Activated T-helper 1 cell treated with anti-CD3 and anti-CD28 coated beads, Interleukin-12 subunit alpha, Interleukin-12 subunit beta, Interleukin-2, Interleukin-4 antibody, amounts not matched to agents 30 ng/mL and 10 ng/mL and 1 ng/mL, durations not matched to agents 14 hours and 24 hours and 36 hours (primary cell): ENCODE measurements at places on chromosomes 6 and 20.

GRCh38 chr6:148436466-148436865, 93.8 kb downstream of the SASH1 start:
- DNase-seq: no peak

DNA sequence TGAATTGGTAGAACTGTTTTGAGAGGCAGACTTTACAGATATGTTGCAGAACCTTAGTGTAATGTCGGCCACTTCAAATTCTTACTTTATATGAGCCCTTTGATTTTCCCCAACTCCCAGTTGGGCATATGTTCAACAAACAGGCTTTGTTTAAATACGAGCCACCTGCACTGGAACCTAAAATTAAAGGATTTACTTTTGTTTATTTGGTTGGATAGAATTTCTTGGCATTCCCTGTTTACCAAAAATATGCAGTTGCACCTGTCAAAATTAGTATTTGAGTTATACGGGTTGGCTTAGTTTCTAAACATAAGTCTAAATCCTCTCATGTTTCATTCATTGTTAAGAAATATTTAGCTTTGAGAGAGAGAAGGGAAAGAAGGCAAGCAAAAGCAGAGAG, 2.4 kb upstream of the GLYATL3 start:
- no peak for DNase-seq

DNA sequence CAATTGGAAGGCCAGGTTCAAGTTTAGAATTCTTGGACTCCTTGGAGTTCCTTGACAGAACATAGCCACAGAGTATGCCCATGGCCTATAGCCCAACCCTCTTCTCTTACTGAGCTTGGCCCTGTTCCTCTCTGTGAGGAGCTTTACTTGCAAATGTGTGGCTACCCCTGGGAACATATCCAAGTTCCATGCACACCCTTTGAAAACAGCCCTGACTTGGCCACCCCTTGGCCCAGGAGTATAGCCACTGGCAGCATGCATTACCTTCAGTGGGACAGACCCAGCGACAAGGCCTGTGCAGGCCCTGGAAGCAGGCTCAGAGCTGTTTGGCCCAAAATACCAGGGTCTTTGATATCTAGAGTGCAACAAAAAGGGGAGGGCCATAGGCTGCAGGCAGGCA, 19.5 kb upstream of the MAS1 start:
- no peak for DNase-seq

- no peak for DNase-seq
Observed at GRCh38 chr20:45500022-45500421, 15.4 kb downstream of the SPINT3 start.

GRCh38 chr6:141056945-141057625, 1075.6 kb upstream of the GJE1 start:
- DNase-seq: no peak

- DNase-seq: peak; percentile 44
Observed at GRCh38 chr20:62929051-62929538, 2.8 kb upstream of the DIDO1 start.

- no peak for DNase-seq
Observed at GRCh38 chr20:63672666-63673065, 14.6 kb downstream of the RTEL1 start.

DNA sequence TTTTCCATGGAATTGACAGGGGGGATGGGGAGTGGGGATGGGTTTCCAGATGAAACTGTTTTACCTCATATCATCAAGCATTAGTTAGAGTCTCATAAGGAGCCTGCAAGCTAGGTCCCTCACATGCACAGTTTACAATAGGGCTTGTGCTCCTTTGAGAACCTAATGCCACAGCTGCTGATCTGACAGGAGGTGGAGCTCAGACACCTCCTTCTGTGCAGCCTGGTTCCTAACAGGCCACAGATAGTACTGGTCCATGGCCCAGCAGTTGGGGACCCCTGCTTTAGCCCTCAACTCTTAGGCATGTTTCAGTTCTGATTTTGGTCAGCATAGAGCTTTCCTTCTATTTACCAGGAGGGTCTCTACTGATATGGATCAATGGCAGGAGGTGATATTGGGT, 251.6 kb downstream of the LAMA2 start:
- DNase-seq: no peak

DNA sequence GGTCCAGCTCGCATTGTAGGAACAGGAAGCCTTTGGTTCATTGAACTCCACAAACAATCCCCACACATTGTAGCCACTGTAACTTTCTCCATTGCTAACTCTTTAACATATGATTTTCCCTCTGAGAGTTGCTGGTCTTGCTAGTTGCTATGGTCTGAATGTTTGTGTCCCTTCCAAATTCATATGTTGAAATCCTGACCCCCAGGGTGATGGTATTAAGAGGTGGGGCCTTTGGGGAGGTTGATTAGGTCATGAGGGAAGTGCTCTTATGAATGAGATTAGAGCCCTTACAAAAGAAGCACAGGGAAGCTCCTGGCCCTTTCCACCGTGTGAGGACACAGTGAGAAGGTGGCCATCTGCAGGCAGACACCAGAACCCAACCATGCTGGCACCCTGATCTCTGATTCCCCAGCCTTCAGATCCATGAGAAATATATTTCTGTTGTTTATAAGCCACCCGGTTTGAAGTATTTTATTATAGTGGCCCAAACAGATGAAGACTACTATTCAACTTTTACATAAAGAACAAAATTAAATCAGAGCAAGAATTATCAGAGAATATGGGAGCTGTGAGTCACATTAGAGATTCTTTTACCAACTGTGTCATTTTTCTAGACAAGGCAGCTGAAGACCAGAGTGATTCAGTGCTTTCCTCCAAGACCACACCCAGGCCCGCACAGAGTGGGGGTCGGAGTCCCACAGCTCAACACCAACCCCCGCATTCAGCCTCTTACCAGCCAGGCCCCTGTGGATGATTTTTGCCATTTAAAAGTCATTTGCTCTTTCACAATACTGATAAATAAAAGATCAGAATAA, 143.0 kb downstream of the SAMD5 start:
- no peak for DNase-seq

- DNase-seq: no peak
Observed at GRCh38 chr6:28220257-28221133, 4.6 kb upstream of the ZSCAN9 start.

DNA sequence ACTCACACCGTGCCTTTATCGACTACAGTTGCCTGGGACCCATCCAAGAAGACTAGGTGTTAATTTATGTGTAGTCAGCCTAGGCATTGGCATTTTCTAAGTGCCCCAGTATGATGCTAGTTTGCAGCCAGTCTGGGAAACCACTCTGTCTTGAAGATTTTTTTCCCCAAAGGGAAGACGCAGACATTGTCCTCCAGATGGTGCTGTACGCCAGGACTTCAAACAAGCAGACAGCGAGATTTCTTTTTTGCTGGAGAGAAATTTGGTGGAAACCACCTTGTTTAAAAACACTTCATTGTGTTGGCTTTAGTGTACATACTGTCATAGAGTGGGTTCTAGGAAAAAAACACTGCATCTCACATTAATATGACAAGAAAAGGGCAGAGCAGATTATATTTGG, 30.0 kb downstream of the ALDH5A1 start:
- DNase-seq: no peak

DNA sequence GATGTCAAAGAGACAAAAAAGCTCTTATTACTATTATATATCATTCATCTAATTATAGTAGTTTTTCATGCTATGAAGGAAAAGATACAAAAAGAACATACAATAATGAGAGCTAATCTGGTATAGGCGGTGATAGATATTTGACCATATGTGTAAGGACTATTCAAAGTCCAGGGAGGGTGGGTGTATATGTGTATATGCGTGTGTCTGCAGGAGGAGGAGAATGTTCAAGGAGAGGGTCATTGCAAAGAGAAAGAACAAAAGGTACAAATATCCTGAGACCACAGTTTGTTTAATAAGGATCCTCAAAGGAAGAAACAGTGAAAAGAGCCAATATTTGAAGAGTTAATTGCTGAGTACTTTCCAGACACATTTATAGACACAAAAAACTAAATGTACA, 1288.6 kb upstream of the CITED2 start:
- no peak for DNase-seq

GRCh38 chr6:110338820-110339470, 19.2 kb downstream of the METTL24 start:
- no peak for DNase-seq

- DNase-seq: no peak
Observed at GRCh38 chr6:105793130-105793529, 293.0 kb upstream of the PRDM1 start.

GRCh38 chr6:71486461-71486860, 197.8 kb downstream of the OGFRL1 start:
- no peak for DNase-seq

GRCh38 chr6:149936743-149937142, 5.1 kb upstream of the ULBP2 start:
- DNase-seq: no peak

GRCh38 chr6:145155411-145155810, 579.9 kb downstream of the EPM2A start:
- DNase-seq: no peak

DNA sequence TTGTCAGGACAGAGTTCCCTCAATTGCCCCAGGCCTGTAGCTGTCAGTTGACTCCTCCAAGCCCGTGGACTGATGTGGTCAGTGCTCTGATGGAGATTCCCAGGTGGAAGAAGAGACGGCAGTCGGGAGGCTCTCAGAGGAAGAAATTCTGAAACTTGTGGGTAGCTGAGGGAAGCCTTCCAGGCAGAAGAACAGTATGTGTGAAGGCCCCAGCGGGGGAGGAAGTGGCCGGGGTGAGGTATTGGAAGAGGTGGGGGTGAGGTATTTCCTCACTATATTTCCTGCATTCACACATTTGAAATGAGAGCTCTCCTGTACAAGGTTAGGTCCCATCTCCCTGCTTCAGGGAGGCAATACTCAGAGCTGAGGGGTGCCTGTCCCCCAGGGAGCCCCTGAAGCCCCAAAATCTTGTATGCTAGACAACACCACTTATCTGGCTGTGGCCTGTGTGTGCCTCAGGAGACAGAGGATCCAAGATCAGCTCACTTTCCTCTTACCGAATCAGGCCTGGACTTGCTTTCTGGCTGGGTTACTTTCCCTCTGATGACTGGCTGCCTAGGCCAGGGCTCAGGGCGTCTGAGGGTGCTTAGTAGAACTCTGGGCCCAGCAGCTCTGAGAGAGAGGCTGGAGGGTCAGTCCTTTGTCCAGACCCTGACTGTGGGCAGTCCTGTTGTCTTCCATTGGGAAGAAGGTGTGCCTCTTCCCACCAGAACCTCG, 49.3 kb upstream of the MYL9 start:
- peak; percentile 57 for DNase-seq

DNA sequence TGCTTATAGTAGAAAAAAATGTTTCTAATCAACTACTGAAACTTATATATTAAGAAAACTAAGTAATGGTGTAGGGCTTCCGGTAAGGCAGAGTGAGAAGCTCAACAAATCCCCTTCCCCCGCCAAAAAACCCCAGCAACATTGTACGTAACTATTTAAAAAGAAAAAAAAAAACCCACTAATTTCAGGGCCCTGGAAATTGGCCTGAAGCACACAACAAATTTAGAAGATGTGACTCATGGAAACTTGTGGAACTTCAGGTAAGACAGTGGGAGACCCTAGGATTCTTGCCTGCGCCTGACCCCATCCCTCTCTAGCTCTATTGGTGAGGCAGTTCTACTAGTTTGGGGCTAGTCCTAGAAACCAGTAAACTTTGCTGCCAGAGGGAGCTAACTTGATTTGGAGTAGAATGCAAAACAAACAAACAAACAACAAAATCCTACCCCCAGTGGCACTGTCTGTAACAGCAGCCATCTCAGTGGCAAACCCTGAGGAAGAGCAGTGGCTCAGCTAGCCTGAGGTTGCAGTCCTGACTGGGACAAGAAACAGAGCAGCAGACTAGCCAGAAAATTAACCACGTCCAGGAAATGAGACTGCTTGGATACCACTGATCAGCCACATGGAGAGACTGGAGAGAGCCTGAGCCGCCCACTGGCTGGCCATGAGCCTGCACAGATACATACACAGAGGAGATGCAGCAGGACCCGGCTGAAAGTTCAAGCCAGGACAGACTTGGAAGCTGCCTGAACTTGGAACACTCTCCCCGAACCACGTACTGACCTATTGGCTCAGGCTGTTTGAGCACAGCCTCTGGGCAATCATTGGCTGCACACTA, 135.1 kb downstream of the TBXT start:
- DNase-seq: no peak

DNA sequence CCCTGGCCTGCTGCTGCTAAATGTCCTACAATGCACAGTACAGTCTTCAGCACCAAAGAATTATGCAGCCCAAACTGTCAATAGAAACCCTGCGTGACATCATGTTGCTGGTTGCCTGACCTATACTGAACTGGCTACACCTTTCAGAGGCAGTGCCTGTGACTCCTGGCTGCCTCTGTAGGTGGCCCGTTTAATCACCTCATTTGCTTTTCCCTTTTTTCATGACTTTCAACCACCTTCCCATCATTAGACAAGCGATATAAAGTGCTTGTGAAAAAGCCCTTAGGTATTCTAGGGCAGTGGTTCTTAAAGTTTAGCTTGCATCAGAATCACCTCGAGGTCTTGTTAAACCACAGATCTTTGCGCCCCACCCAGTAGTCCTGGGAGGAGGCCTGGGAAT, 33.0 kb upstream of the RIPOR2 start:
- DNase-seq: no peak

DNA sequence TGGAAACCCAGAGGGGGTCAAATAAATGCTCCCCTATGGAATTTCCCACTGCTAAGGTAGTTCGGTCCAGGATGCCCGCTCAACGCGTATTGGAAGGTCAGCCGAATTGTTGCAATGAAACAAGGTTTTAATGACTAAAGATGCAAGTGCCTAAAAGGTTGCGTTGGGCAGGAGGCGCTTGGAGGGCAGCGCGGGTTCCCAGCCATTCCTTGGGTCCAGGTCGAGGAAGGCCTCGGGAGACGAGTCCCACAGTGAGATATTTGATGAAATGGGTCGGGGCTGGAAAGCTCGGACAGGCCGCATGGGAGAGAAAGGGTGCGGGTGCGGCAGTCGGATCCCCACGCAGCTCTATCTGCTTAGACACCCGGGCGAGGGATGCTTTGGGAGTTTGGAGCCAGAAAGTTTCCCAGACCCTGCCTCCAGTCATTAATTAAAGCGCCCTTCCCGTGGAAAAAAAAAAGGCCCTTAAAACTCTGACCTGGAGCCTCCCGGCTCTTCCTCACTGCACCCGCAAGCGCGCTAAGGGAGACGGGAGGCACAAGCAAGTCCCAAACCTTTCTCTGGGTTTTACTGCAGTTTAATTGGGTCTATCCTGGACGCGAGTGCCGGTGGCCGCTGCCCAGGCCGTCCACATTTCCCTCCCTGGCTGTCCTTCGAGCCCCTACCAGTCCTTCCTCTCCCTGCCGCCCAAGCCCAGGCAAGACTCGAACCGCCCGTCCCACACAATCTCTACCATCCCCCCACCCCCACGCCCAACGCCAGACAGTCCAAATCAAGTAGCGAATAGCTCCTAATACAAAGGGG, 24.2 kb downstream of the TFAP2A start:
- no peak for DNase-seq
